ENCODE measurements at places on chromosomes 7 and 10.
A peak's percentile ranks its signal among the peaks of the same experiment; 100 is the strongest.

- DNase-seq, result peak; percentile 86
Measured at GRCh38 chr10:84329196-84329611, 815 bp downstream of the CCSER2 start.

- DNase-seq, result no peak
Measured at GRCh38 chr7:84535580-84536270, 341.1 kb upstream of the SEMA3A start.

GRCh38 chr7:136741941-136742340 is 126.5 kb upstream of the CHRM2 start:
- DNase-seq, result no peak

GRCh38 chr10:86837663-86838062 is 81.2 kb downstream of the BMPR1A start:
- DNase-seq, result no peak

DNA sequence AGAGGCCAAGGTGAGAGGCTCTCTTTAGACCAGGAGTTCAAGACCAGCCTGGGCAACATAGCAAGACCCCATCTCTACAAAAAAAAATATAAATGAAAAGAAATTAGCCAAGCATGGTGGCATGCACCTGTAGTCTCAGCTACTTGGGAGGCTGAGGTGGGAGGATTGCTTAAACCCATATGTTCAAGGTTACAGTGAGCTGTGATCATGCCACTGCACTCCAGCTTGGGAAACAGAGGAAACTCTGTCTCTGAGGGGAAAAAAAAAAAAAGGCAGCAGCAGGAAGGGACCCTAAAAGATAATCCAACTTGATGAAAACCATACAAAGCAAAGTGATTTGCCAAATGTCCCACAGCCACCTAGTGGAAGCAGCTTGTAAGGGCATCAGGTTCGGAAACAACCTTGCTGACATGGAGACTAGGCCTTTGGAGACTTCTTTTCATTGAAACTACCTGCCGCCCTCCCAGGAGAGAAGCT is 15.6 kb upstream of the PBLD start:
- DNase-seq, result peak; percentile 64

- DNase-seq, result no peak
Measured at GRCh38 chr10:4980793-4981192, 17.6 kb downstream of the AKR1C1 start.

DNA sequence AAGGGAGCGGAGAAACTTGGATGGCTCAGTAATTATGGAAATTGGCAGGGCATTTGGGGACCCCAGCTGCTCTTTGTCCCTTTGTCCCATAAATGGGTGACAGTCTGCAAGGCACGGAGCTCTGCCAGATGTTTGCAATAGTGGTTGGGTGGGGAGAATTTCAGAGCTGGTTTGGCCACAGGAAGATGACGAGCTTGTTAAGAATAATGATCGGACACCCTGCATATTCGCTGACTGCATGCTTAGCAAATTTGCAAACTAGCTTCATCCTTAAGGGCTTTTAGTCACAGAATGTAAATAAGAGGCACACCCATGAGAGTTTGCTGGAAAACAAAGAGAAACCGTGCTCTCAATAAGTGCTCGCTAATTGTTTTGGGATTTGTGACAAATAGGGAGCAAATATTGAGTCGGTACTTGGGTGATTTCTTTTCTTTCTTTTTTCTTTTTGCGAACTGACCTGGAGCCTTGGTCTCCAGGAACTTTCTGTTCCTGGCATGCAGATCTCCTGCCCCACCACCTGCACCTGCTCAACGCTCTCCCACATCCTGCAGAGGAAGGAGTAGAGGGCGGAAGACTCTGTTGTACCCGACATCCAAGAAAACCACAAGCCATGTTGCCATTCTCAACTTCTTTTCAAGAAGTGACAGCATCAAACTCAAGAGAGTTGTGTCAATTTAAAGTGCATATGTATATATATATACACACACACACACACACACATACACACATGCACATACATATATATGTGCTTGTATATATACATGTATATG is 238.9 kb downstream of the CAMK1D start:
- peak; percentile 28 for DNase-seq

DNA sequence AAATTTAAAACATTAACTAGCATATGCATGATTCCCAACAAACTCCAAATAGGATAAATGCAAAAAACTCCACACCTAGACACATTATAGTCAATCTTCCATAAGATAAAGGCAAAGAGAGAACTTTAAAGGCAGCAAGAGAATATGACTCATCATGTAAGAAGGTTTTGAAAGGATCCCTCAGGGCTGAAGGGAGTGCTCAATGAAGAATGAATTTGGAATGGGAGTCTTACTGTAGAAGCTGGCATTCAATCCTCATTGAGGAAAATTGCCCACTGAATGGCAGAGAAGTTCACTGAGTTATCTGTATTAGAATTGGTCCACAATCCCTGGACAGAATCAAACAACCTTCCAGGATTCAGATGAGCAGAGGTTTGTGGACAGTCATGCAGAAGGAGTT is 26.1 kb upstream of the ZNF365 start:
- no peak for DNase-seq

GRCh38 chr7:69864822-69865221 is 266.5 kb downstream of the AUTS2 start:
- DNase-seq, result no peak

DNA sequence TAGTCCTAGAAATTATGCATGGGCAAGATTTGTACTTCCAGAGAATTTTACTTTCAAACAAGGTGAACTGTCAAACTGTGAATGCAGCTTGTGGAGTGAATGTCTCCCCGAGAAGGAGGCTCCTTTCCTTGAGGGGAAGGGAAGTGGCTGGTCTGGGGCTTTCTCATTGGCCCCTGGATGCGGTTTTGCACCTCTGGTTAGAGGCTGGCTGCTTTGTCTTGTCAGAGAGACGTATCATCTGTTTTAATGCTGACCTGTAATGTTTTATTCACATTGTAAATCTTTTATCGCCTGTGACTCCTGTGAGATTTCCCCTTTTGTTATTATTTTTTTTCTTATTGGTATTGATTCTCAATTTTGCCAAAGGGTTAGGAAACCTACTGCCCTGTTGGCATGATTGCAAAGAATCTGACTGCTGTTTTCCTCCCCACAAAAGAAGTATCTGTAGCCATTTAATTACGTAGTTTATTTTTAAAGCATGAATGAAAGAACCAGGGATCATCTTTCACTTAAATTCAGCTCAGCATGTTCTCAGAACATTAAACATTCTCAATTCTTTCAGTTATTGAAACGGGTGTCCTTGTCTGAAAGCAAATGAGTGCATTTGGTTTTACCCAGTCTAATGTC is 238.3 kb upstream of the NFE2L3 start:
- DNase-seq, result no peak

- no peak for DNase-seq
Measured at GRCh38 chr7:107180378-107180777, 11.6 kb downstream of the HBP1 start.

GRCh38 chr7:11650500-11650899 is 181.5 kb downstream of the THSD7A start:
- no peak for DNase-seq

GRCh38 chr10:67098461-67098860 is 172.6 kb downstream of the LRRTM3 start:
- no peak for DNase-seq

GRCh38 chr7:46230990-46231305 is 309.9 kb upstream of the IGFBP3 start:
- DNase-seq, result no peak

DNA sequence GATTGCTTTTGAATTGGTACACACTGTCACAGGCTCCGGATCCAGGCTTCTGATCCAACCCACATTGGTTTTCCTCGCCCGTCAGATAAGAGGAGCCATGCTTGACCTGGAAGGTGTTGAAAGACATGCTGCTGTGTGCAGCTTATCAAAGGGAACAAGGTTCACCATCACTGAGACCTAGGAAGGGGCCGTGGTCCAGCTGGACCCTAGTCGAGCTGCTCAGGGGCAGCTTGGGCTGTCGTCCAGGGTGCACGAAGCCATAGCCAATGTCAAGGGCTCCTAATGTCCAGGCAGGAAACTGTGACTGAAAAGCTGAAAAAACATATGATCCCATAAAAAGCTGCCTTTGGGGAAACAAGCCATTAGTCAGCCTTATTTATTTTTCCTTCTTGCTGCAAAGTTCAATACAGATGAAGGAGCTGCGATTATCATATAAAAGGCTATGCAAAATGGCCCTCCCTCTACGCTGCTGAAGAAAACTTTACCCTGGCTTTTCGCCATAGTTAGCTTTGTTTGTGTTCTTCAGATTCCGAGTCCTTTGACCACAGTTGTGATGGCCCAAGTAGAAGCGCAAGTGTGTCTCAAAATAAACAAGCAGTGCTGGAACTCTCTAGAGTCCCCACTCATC is 118.0 kb downstream of the CREB5 start:
- DNase-seq, result no peak
